ENCODE measurements at places on chromosomes 7 and 10. TPM values are rescaled to one million over a fixed set of nuclear protein-coding genes. Genes with fewer than 3 reads are reported as not detected.
A peak's percentile ranks its signal among the peaks of the same experiment; 100 is the strongest.

Gene PPP1R17
- not detected for total RNA-seq

DNA sequence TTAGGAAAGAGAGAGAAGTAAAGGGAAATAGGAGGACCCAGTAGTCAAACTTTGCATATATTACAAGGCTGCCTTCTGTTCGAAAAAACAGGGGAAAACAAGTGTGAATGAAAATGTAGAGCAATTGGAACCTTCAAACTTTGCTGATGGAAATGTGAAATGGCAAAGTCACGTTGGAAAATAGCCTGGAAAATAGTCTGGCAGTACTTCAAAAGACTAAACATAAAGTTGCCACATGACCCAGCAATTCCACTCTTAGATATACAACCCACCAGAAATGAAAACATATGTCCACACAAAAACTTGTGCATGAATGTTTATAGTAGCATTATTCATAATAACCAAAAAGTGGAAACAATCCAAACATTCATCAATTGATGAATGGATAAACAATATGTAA lies 78.6 kb upstream of the IFRD1 start:
- no peak for DNase-seq

- no peak for DNase-seq
Measured at GRCh38 chr7:48365010-48365409, 193.8 kb downstream of the ABCA13 start.

DNA sequence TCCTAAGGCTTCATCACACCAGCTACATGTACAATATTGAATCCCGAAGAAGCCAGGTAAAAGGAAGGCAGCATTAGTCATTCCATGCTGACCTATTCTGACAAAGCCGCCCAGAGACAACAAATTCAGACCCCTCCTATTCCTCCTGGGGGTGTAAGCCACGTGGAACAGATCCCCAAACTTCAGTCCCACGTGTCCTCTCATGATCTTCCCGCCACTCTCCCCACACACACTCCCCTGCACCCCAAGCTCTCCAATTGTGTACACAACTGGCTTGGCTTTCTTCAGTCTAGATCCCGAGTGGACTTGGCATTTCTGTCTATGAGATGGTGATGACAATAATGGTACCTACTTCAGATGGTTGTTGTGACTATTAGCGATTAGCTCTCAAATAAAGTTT lies 8.6 kb downstream of the PDE6C start:
- no peak for DNase-seq

- DNase-seq: no peak
Measured at GRCh38 chr7:27714831-27715444, 25.0 kb upstream of the TAX1BP1 start.

DNA sequence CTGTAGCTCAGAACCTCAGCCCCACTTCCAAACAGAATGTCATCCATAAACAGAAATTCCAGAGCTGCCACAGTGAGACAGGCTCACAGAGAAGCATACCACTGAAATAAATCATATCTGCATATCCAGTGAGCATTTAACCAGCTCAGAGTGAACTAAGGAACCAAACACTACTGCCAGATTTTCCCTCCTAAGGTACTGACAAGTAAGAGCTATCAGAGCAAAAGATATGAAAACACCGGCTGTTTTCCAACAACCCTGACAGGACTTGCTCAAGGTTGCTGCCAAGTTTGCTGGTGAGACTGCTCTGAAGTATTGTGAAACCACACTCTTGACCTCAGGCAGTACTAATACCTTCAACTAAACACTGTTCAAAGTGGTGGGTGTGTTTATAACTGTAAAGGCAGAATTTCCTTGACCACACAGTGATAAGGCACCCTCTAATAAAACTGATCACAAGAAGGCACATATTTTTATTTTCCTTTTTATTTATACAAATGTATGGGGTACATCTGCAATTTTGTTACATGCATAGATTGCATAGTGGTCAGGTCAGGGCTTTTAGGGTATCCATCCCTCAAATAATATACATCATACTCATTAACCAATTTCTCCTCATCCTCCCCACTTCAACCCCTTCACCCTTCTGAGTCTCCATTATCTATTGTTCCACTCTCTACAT lies 18.3 kb downstream of the SGMS1 start:
- DNase-seq: peak; percentile 33

Measured in G401 (cell line).